ENCODE measurements at places on chromosomes 7 and 10.
A peak's percentile ranks its signal among the peaks of the same experiment; 100 is the strongest.

GRCh38 chr10:111109501-111110242 is 32.8 kb downstream of the ADRA2A start:
- DNase-seq: no peak

DNA sequence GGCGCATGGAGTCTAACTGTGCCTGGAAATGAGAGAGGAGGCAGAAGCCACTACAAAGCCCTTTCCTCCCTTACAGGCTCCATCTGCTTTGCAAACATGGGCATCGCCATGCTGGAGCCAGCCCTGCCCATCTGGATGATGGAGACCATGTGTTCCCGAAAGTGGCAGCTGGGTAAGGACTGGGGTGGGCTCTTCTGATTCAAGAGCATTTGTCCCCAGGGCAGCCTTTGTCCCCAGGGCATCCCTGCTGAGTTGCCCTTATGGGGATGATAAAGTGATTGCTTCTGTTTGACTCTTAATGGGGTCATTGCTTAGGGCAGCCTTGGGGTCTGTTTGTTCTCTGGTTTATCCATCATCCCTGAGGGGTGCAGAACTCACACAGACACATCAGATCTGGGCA is 16.8 kb downstream of the SLC18A2 start:
- no peak for DNase-seq

GRCh38 chr10:133209641-133210040 is 20.4 kb upstream of the UTF1 start:
- no peak for DNase-seq

- DNase-seq: no peak
Measured at GRCh38 chr10:80523773-80524172, 13.9 kb upstream of the SH2D4B start.

DNA sequence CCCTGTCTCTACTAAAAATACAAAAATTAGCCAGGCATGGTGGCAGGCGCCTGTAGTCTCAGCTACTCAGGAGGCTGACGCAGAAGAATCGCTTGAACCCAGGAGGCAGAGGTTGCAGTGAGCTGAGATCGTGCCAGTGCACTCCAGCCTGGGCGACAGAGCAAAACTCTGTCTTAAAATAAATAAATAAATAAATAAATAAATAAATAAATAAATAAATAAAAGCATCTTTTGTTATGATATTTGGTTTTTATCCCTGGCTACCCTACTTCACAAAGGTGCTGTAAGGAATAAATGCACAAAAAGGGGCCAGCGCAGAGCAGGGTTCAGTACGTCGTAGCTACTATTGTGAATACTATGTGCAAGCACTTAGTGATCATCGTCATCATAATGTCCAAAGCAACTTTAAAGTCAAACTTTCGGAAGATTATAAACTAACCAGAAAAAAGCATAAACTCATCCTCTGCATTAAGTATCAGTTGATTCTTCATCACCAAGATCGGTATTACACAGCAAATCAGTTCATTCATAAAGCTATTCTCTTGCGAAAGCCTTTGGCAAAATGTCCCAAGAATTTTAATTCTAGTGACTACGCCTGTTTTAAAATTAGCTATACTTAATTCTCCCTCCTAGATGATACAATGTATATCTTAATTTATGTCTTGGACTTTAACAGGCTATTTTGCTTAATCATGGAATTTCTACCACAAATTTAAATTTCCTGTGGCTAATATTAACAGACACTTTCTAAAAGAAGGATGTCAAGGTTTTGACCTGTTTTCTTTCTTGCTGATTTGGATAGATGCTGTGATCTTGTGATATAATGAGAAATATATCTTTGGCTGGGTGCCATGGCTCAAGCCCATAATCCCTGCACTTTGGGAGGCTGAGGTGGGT is 7.6 kb upstream of the NFE2L3 start:
- no peak for DNase-seq

- no peak for DNase-seq
Measured at GRCh38 chr7:150337179-150337578, 4.2 kb downstream of the RARRES2 start.

GRCh38 chr7:68280931-68281330 is 1284.3 kb downstream of the TYW1 start:
- DNase-seq: no peak

DNA sequence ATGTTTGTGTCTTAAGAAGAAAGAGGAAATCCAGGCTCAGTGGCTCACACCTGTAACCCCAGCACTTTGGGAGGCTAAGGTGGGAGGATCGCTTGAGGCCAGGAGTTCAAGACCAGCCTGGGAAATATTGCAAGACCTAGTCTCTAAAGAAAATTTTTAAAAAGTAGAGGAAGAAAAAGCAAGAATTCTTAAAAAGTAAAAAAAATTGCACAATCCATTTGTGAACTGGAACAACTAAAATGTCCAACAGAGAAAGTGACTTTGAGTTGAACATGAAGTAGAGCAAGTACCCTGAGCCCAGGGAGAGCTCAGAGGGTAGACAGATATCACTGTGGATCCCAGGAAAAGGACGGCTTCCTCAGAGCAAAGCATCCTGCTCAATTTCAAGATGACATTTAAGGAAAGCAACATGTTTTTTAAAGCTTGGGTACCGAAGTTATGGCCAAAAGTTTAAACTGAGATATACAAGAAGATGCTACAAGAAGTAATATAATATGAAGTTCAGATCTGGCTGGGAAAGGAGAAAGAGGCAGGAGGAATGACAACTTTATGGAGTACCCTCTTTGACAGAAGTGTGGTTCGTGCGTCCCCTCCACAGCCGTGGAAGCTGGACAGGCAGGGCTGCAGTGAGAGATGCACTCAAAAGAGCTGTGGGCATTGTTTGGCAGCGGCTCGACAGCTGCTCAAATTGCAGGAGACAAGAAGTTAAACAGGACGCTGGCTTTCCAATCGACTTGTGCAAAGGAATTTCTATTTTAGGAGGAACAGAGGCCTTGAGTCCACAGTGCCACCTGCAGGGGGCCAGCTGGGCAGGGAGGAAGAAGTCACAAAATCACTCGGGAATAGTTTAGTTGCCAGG is 201.3 kb downstream of the JCAD start:
- peak; percentile 19 for DNase-seq

- no peak for DNase-seq
Measured at GRCh38 chr10:121813211-121813815, 114.5 kb downstream of the ATE1 start.

GRCh38 chr10:30227481-30227880 is 121.6 kb downstream of the MTPAP start:
- DNase-seq: no peak

DNA sequence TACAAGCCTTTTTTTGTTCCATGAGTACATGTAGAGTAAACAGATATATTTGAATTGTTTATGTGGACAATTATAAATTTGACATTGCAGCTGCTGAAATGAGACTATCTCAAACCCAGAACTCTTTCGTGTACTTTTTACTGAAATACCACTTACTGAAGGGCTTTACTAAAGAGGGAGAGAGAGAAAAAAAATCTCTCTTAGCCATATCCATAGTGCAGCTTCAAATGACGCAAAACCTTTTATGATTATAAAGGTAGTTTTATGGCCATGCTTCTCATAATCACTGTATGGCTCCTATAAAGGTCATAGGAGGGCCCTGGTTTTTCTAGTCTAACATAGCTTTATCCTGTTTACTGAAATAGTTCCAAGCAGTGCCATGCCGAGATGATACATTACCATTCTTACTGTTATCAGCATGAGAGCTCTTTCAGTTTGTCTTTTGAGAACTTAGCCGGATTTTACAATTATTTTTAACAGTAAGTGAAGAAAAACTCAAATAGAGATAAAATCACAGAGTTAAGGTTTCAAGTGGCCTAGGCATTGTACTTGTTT is 35.1 kb downstream of the KCND2 start:
- DNase-seq: no peak

DNA sequence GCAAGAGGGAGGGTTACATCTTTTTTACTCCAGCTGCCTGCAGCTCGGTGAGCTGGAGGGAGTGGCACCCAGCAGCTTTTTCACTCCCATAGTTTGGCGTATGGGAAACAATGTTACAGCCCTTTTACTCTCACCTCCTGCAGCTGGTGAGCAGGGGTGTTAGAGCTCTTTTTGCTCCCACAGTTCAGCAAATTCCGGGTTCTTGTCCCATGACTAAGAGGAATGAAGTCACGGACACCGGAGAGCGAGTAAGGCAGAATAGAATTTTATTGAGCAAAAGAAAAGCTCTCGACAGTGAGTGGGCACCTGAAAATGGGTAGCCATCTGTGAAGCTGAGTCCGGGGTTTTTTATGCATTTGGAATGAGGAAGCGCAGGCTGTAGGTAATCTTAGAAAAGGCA is 446.6 kb downstream of the GFRA1 start:
- no peak for DNase-seq

DNA sequence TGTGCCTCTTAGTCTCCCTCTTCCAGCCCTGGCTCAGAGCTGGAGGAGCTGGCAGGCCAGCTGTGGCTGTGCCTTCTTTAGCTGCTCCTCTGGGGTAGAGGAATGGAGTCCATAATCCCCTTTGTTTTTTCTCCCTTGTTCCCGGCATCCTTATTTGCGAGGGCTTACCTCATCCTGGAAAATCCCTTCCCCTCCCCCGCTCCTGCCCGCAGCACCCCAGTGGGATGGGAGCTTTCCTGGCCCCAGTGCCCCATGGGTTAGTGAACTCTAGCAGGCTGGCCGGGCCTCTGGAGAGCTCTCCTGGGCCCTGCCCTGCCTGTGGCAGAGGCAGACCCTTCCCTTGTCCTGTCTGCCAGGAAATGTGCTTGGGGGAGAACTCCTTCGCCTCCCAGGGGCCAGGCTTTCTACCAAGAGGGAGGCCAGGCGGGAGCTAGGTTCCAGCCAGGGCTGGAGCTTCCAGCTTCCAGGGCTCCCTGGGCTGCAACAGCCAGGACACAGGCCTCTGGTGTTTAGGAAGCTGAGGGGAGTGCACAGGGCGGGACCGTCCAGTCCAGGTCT is 16.5 kb upstream of the TRIM8 start:
- no peak for DNase-seq

DNA sequence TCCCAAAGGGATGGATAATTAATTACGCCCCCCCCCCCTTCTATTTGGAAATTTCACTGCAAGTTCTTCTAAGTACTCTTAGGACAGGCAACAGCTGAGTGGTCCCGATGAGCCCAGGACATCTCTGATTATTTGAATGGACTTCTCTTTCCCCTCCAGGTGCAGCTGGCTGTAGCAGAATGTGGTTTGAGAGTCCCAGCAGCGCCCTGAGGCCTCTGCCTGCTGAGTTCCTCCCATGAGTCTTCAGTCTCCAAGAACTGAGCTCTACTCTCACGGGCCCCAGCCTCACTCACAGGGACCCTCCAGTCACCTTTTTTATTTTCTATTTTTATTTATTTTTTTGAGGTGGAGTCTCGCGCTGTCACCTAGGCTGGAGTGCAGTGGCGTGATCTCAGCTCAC is 63.6 kb upstream of the SFMBT2 start:
- DNase-seq: no peak

GRCh38 chr7:44321796-44322195 is 3.6 kb downstream of the CAMK2B start:
- no peak for DNase-seq

DNA sequence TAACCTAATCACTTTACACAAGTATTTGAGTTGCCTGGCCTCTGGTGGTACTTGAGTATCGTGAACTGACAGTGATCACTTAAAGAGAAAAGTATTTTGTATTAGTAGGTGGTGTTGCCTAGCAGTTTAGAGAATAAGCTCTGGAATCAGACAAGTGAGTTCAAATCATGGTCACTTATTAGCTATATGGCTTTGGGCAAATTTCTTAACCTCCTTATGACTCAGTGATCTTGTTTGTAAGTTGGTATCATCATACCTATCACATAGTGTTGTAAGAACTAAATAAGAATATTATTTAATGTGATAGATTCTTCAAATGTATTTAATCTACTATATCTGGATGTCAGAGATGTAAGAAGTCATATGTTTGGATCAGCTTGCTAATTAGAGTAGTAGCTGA is 163.8 kb downstream of the RNF133 start:
- DNase-seq: no peak

GRCh38 chr10:101835362-101835761 is 8.2 kb downstream of the KCNIP2 start:
- no peak for DNase-seq

- DNase-seq: no peak
Measured at GRCh38 chr10:125124907-125125306, 35.5 kb downstream of the CTBP2 start.

DNA sequence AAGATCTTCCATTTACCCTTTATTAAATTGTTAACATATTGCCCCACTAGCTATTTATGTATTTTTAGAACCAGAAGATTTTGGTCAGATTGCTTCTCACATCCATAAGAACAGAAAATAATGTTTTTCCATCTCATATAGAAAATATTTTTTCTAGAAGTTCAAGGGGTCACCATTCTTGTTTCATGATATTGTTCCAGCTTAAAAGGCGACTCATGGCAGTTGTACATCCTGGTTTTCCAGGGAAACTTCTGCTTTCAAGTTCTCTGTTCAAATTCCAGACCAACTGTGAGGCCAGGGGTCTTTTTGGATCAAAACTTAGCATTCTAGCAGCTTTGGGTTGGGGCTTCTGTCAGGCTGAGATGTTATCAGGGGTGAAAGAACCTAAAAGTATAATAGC is 84.4 kb downstream of the LRRC4 start:
- no peak for DNase-seq

- no peak for DNase-seq
Measured at GRCh38 chr10:16586358-16587138, 64.9 kb upstream of the C1QL3 start.

DNA sequence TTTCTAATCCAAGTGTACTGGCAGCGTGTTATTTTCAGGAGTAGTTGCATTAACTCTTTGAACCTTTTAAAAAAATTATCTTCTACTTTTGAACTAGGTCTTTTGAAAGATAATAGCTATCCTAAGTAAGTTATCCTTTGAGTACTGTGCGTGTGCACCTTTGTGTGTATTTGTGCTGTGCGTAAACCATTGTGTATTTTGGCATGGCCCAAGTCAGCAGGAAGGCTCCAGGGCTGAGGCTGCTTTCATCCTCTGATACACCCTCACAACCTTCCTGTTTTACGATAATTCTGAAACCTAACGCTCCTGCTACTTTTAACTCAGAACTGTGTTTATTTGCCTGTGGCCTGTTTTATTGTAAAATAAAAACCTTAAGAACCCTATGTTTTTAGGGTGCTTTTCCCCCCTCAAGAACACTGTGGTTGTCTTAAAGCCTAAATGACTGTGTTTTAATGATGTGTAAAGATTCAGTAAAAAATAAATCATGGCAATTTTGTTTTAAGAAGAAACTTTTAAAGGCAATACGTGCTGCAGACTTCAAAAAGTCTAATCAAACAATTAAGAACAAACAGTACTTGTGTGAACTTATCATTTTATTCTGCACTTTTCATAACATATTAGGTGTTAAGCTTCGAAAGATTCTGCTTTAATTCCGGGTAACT is 57.5 kb downstream of the HDAC9 start:
- no peak for DNase-seq

DNA sequence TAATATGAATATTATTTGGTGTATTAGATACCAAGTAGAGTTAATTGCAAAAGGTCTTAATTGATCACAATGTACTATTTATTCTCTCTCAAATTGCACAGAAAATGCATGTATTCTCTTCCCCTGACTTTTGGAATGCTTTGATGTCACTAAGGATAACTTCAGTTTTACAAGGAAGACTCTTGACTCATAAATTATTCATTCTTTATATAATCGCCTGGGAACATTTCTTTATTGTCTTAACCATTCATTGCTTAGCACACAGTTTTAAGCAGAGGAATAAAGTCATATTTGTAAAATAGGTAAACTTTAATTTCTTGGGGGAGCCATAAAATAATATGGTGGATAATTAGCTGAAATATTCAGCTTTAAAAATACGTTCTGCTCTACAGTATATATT is 306.0 kb upstream of the TMEM229A start:
- DNase-seq: no peak

- DNase-seq: no peak
Measured at GRCh38 chr7:31466036-31466435, 47.9 kb upstream of the ITPRID1 start.

- no peak for DNase-seq
Measured at GRCh38 chr10:71805776-71806703, 32.7 kb upstream of the VSIR start.
